NCI-H146 (cell line): ENCODE measurements at places on chromosomes 1 and 21.

DNA sequence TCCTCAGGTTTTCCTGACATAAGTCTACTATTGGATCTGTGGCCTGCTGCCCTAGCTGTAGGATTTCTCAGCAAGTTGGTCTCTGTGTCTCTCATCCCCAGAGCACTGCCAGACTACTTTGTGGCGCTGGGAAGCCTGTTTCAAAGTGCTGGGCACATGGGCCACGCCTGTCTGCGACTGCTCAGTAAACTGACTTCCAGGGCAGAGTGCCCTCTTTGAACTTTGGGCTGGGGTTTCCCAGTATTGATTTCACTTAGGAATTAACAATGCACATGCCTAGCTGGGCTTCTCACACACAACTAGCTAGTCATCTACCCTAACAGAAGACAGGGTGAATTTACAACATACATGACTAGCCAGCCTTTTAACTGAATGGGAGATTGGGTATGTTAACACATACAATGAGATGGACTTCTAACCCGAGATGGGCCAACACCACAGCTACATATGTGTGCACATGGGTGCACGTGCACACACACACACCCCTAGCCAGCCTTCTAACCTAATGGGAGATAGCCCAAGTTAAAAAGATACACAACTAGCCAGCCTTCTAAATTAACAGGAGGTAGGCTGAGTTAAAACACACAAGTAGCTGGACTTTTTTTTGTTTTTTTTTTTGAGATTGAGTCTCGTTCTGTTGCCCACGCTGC, 6.9 kb upstream of the TRIM17 start:
- DNase-seq: no peak

GRCh38 chr1:226826479-226827261, 43.7 kb upstream of the PSEN2 start:
- DNase-seq: no peak

DNA sequence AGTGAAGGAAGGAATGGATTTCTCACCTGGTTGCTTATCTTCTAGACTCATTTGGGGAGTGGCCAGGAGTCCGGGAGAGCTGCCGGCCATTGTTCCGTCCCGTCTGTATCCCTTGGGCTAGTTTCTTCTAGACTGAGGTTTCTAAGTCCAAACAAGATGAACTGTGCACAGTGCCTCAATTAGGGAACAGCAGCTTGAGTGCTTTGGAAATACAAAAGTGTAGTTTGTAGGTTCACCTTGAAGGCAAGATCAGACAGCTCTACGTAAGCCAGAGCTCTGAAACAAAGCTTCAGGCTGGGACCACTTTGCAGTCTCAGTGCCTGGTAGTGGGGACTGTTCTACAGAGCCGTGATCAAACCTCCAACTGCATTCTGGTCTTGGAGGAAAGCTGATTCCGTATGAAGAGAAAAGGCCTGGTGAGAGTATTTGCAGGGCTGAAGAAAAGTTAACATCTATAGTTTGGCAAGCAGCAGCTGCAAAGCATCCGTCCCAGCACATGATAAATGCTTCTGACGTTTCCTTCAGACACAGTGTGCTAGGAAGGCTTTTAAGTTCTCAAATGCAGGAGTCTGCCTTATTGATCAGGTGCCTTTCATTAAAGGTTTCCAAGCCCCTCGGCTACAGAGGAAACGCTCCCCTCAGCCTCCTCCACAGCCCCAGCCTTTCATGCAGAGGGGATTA, 432.8 kb downstream of the KIF26B start:
- DNase-seq: no peak

DNA sequence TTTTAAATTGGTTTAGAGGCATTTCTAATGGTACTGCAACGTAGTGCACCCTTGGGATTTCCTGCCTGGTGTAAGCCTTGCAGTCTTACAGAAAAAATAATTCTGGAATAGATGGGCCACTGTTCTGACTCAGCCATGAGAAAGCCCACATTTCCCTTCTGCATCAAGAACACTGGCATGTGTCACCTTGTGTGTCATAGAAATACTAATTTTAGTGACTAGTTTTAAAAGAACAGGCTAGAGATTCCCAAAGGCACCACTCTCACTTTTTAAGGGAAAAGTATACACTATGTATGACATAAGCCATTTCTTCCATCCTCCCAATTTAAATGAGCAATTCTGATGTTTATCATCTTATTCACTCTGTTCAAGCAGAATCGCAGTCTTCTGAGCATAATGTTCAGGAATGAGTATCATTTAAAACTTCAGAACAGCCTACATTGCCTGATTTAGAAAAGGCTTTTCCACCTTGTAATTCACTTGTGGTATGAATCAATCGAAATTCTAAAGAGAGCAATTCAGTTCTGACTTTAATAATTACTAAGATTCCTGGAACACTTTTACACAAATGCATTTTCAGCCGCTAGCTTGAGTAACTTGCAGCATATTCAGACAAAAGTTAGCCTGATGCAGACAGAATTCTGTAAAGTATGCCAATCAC, 18.8 kb downstream of the RGS13 start:
- DNase-seq: no peak

GRCh38 chr1:9719978-9720722, 68.6 kb downstream of the PIK3CD start:
- DNase-seq: no peak

DNA sequence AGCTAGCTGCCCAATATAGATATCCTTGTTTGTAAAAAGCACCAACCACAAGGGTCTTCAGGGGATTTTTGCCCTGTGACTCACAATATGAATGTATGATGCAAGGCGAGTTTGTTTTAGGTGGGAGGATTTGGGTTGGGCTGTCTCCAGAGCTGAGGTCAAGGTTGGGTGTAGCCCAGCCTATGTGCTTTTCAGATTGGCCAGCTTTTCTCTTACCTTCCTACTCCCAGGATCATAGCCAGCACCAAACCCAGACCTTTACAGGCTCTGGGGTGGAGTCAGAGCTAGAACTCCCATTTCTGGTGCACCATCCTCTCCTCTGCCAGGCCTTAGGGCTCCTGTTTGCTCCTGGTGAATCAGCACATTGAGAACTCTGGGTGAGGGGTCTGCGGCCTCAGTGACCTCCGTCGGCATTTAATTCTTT, 55.6 kb upstream of the GCLM start:
- DNase-seq: no peak

DNA sequence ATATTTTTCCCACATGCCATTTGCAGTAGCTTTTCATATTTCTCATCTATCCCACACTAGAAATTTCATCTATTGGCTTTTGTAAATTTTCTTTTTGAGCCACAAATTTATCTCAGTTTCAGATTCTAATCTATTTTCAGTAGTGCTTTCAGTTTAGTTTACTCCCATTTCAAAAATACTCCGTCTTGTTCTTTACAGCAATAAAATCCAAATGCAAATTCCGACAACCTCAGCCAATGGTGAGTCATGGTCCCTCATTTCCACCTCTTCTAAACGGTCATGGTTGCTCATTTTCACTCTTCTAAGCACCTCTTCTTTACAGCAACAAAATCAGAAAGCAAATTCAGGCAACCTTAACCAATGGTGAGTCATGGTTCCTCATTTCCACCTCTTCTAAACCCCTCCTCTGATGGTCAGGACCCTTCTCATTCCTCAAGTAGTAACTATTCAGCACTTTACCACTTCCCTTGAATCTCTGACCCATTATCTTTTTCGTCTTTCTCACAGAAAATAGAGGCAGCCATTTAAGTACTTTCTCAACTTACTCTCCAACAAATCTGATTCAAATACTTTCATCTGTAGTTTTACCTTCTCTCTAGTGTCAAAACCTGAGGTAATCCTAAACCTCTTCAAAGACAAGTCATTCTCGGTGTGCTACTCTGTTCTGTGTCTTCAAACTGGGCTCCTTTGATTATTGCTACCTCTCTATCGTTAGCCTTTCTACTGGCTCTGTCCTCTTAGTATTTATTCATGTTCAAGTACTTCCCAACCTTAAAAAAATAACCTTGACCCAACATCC, 34.4 kb downstream of the C21orf91 start:
- DNase-seq: no peak
